ENCODE measurements at places on chromosomes 16 and 17.

DNA sequence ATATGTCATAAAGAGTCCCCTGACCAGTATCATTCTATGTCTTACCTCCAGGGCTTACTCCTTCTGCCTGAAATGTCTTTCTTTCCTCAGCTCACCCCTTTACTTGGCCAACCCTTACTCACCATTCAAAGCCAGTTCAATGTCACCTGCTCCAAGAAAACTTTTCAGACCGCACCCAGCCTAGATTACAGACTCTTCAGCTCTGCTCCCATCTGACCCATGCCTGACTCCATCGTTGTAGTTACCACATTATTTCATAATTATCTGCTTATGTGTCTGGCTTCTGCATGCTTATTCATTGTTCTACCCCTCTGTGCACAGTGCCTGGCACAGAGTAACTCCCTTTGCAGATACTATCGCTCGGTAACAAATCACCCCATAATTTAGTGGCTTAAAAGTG lies 62.5 kb upstream of the TOB1 start:
- no peak for DNase-seq

GRCh38 chr17:42708588-42708987 lies 26.3 kb downstream of the CNTNAP1 start:
- DNase-seq: no peak

- no peak for DNase-seq
Measured at GRCh38 chr17:28319598-28319935, 567 bp downstream of the TMEM97 start.

DNA sequence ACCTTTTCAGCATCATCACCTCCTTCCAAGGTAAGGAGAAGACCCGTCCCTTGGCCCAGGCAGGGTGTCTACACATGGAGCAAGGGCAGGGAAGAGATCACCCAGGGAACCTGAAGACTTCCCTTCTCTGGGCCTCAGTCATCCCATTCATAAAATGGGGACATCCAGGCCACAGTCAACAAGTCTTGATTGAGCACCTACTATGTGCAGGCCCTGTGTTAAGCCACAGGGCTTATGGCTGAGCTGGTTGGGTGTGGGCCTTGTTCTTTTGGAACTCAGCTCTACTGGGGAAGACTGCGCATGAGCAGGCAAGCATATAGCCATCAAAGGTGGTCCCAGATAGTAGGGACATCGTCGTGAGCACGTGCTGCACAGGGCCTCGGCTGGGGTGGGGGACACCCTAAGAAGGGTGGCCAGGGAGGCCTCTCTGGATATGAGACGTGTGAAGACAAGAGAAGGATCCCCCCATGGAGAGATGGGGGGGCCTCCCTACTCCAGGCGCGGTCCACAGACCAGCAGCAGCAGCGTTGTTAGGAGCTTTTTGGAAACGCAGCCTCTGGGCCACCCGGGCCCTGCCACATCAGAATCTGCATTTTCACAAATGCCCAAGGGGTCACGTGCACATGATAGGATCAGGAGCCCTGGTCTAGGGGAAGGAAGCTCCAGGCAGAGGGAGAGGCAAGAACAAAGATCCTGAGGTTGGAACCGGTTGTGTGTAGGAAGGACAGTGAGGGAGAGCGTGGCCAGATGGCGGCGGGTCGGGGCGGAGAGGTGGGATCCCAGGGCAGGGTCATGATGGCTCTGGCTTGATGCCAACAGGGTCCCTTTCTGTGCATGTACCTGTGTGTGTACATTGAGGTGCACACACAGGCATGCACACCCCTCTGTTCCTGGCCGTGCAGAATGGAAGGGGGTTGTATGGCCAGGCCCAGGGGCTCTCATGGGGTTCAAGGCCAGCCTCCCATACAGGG lies 5.9 kb upstream of the ADGRG3 start:
- DNase-seq: no peak

DNA sequence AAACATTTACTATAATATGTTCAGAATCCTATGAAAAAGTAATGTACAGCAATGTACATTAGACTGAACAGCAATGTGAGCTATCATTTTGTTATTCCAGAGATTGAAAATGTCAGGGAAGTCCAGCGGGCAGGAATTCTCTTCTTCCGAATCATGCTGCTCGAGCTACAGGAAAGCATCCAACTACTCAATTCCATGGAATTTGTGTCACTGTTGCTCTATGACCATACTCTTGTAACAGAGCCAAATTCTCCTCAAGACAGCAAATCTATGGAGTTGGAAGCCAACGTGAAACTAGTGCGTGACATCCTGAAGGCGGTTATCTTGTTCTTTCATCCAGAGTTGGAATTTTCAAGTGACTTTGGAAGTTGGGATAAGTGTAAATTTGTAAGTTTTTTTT lies 24.8 kb upstream of the NSRP1 start:
- DNase-seq: no peak

All from stimulated activated CD4-positive, alpha-beta T cell treated with anti-CD3 and anti-CD28 coated beads, TNF-alpha, amount 100 ng/mL, for 4 hours (primary cell).